ENCODE measurements at places on chromosomes 1 and 21.

- DNase-seq: no peak
Measured at GRCh38 chr1:91745640-91746373, 140.1 kb downstream of the TGFBR3 start.

DNA sequence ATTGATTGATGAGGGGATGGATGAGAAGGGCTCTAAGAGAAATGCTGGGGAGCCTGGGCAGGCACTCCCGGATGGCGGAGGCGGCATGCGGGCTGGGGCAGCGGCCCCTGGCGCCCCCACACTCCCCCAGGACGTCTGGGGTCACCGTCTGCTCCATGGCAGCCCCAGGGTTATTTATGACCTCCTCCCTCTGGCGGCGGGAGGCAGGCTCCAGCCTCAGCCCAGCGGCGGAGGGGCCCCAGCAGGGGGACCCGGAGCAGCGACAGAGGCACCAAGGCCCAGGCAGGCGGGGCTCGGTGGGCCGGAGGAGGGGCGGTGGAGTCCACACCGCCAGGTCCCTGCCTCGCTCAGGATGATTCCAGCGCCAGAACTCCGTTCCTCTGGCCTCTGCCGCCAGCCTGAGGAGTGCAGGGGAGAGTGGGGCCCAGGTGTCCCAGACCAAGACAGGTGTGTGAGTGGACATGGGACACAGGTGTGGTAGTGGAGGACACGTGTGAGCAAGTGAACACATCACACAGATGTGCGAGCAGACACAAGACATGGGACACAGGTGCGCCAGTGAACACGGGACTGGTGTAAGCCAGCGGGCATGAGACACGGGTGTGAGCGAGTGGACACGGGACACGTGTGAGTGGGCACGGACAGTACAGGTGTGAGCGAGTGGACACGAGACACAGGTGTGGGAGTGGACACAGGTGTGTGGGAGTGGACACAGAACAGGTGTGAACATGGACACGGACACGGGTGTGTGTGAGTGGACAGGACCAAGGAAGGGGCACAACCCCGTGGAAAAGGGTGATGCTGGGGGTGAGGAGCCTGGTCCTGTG is 2.5 kb upstream of the SAMD11 start:
- DNase-seq: no peak

DNA sequence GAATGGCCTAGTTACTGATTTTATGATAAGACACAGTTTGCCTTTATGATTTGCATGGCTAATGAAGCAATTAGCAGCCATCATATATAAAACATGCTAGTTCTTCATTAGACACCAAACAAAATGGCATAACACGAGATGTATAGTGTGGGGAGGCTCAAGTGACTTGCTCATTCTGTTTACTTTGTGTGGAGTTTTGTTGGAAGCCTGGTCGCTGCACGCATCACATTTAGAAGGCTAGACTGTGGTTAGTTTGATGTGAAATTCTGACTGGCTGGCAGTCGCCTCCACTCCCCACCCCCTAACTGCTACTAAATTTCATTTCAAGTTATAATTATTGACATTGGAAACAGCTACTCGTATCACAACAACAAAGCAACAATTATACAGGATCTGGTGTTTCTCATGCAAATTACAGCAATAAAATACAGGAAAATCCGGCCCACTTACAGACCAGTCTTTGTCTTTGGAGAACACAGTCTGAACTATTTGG is 356.1 kb downstream of the LMO4 start:
- DNase-seq: no peak

GRCh38 chr1:52867087-52867863 is 24.7 kb downstream of the ZYG11A start:
- DNase-seq: peak; percentile 21

DNA sequence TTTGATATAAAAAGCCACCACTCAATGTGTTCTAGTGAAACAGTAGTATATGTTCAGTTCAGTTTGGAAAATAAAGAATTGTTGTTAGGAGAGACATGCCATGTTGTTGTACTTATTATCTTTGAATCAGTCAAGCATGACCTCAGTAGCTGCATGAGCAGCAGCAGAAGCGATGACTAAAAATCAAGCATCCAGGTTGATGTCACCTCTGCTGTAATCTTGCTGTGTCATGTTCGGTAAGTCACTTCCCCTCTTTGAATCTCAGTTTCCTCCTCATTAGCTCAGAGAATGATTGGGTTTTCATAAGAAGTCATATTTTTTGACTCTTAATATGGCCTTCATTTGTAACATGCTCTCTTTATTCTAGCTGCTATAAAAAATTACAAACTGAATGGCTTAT is 428.4 kb upstream of the B3GALT2 start:
- no peak for DNase-seq

DNA sequence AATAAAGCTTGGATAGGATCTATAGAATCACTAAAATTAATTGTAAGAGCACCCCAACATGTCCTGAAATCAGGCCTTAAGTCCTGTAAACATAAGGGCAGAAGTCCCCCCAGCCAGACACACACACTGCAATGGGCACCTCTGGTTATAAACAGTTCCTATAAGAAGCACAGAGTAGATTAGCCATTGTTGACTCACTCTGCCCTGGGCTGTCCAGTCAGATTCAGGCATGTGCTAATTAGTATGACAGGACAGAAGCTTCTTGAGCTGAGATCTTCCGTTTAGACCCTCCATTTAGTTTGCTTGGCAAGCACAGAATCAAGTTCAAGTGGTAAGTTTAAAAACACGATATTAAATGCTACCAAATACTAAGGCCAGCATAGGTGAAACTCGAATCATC is 11.8 kb upstream of the DENND1B start:
- DNase-seq: no peak

GRCh38 chr21:42696501-42697040 is 43.1 kb downstream of the PDE9A start:
- no peak for DNase-seq

DNA sequence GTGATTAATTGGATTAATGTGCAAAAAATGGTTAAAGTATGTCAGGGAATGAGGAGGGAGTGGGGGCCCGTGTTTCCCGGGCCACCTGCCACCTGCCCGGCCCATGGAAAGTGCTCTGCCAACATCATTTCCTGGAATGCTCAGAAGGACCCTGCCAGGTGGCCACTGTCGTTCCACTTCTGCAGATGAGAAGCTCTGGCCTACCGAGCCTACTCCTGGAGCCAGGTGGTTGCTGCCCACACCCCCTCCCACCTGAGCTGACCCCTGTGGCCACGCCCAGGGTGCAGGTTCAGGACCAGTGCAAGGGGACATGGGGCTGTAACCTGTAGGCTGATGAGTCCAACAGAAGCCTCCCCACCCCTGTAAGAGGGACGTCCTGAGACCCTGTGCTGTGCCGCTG is 99.7 kb downstream of the PRDM16 start:
- no peak for DNase-seq

GRCh38 chr1:157270705-157271274 is 132.6 kb upstream of the ETV3 start:
- no peak for DNase-seq

GRCh38 chr1:222772996-222773379 is 36.0 kb downstream of the FAM177B start:
- no peak for DNase-seq

GRCh38 chr1:158354255-158354654 is 561 bp downstream of the CD1E start:
- no peak for DNase-seq

GRCh38 chr1:186511761-186512637 is 51.1 kb upstream of the PDC start:
- no peak for DNase-seq

DNA sequence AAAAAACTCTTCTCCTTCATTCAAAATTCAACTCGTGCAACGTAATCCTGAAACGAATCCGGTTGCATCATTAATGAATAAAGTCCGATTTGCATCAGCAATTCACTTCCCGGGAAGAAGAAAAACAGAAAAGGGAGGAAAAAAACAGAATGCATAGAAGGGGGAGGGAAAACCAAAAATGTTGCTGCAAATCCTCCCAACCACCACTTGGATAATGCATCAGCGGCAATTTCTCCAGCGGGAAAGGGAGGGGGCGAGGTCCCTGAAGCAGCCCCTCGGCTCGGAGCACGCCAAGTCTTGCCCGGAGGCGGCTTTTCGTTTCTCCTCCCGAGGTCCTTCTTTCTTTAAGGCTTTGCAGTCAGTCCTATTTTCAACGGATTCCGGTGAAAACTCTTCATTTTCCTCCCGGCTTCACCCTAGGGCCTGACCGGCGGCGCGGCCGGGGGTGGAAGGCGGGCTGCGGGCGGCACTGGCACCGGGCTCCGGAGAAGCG is 723 bp downstream of the CDC42BPA start:
- DNase-seq: peak; percentile 11

- no peak for DNase-seq
Measured at GRCh38 chr1:91226741-91227140, 177.9 kb downstream of the HFM1 start.

DNA sequence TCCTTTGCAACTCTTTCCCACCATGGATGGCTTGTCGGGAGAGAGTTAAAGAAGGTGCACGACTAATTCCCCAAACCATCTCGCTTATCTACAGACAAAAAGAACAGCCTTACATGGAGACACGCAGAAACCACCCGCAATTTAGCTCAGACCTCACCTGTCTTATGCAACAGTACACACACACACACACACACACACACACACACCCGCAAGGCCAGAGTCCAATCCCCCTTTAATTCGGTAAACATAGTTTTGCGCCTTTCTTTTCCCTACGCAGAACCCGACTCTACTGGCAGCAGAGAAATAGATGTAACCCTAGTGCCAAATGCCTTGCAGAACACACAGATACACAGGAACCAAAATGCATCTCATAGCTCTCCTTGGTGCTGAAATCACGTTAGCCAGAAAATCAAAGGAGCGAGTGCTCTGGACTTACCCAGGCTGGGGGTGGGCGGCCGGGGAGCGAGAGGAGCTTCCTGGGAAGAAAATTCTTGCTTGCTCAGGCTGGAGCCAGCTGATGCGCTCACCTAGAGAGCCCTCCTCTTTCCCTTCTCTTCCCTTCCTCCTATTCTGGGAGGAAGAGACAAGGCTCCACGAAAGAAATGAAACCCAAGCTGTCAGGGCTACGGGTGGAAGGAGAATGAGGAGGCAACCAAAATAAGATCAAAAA is 470 bp downstream of the TNR start:
- DNase-seq: no peak

GRCh38 chr1:118988186-118989005 is at the start of gene TBX15:
TSS of gene TBX15 (minus strand) at chr1:118988343. CDS start at chr1:118987795, 548 bp downstream.
- no peak for DNase-seq
